Stimulated activated CD8-positive, alpha-beta memory T cell treated with anti-CD3 and anti-CD28 coated beads, Interleukin-4, amount 100 ng/mL, for 1 hour (primary cell): ENCODE measurements at places on chromosomes 11 and 22.

DNA sequence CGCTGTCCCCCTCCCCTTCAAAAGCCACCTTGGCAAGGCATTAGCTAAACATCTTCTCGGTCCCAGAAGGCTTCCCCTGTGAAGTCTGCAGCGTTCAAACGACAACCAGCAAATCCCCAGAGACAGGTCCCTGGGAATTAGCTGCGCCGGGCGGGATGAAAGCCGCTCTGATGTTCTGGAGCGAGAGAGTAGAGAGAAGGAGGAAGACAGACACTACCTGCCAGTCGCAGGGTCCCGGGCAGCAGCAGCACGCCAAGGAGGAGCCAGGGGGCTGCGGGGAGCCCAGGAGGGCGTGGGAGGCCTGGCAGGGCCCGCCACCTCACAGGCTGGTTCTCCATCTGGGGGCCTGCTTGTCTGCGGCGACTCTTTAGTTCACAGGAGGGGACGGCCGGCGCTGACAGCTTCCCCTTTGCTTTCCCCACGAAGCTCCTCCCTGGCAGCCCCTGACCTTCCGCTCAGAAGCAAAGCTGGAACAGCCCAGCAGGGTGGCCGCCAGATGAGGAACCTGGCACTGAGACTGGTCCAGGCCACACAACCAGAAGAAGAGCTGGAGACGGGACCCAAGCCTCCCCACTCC, at the start of gene NFAM1:
TSS of gene NFAM1 (minus strand) at position 384 of the 577 bp plus-strand sequence. CDS start at position 338, 46 bp downstream.
- no peak for DNase-seq

DNA sequence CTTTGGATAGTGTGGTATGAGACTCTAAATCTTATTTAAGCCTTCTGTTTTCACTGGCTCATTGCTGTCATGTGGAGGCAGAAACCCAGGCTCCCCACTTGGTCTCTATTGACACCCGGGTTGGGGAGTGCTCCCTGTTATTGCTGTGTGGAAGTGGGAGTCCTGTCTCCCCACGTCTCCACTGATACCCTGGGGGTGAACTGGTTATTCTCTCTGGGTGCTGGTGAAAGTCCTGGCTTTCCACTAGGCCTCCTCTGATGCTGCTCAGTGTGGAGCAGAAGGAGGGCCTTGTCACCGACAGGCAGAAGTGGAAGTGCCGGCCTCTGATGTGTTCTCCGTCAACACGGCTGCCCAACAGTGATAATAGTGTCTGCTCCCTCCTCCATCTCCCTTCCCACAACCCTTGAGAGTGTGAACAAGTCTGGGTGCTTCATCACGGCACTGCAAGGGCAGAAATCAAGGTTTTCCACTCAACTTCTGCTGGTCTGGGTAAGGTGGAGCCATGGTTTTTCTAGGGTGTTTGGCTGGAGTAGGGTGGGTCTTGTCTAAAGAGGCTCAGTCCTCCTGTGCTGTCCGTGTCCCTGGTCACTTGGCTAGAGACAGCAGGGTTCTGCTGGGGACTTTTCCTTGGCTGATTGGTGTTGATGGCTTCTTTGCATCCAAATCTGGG, 240.7 kb upstream of the B3GAT1 start:
- DNase-seq: no peak

DNA sequence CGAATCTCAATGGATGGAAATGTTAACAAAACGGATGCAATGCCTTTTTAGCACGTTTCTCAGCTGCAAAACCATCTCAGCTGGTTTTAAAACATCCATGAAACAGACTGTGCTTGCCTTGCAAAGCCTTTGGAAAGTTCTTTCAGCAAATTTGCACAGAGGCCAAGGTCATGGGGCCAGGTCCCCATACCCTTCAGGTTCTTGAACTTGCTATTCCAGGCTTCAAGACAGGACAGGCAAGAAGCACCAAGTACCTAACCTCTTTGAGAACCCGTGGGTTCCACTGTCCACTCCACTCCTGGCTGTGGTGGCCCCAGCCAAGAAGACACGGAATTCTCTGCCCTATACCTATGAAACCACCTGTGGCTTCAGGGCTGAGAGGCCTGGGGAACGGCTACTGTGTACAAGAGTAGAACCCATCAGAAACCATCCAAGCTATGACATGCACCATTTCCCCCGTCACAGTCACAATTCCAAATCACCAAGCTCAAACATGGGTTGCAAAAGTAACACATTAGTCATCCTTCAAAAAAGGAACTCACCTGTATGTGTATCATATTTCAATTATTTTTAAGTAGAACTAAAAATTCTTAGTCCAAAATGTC, 17.0 kb downstream of the TNKS1BP1 start:
- no peak for DNase-seq

DNA sequence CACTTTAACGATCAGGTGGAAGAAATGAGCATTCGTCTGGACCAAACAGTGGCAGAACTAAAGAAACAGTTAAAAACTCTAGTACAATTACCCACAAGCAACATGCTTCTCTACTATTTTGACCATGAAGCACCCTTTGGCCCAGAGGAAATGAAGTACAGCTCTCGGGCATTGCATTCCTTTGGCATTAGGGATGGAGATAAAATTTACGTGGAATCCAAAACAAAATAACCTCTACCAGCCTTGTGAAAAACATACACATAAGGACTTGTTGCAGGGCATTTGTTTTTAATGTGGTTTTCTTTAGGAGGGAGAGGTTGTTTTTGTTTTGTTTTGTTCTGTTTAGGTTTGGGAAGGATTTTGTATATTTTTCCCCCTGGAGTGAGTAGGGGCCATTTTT, 14.2 kb upstream of the TECTA start:
- DNase-seq: no peak
